Uterus (tissue), 4 donors: ENCODE measurements at places on chromosomes 16 and 17. TPM values are rescaled to one million over a fixed set of nuclear protein-coding genes. Genes with fewer than 3 reads are reported as not detected.

DNA sequence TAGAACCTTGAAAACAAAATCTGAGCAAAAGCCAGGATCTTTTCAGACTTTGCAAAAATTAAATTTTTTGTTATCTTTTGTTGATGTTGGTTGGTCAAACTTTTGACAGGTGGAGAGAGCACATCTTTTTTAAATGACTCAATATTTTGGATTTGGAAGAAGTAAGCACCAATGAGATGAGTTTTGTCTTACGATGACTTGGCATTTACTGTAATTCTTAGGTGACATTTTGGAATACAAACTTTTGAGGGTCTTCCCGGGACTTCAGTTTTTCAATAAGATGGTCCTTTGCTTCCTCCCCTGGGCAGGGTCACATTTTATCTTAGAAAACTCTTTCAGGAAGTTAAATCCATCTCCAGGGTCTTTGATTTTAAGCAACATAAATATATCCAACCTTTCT lies 423.9 kb downstream of the HS3ST3B1 start:
- DNase-seq, result no peak

DNA sequence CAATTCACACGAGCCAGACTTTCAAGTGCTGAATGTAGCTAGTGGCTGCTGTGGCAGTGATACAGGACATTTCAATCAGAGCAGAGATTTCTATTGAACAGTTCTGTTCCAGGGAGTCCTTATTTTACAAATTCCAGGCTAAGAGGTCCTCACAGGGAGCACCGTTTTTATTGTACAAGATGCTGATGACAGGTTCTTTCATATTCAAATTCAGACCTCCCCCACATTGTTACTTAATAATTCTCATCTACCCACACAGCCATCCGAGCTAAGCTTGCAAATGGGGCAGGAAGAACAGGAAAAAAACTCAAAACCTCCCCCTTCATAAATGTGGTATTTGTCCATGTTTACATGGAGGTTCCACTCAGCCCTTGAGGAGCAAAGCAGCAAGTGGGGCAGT lies 9.8 kb downstream of the GABARAPL2 start:
- no peak for DNase-seq

Gene TBC1D28
- not detected for total RNA-seq

Gene TNP2
- not detected for total RNA-seq

DNA sequence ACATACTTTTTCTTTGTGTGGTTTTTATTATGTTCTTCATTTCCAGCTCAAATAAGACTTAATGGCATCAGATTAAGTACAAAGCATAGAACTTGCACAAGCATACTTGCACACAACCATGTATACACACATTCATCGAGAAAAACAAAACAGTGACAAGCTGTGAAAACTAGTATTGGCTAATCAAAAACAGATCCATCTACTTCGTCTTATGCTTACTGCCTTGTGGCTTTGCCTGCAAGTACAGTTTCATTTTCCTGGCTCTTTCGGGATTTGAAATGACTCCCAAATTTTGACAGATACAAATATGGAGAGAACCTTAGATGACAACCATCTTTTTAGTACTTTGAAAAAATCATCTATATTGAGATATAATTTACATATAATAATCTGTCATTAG lies 338.3 kb downstream of the BCAS3 start:
- no peak for DNase-seq

DNA sequence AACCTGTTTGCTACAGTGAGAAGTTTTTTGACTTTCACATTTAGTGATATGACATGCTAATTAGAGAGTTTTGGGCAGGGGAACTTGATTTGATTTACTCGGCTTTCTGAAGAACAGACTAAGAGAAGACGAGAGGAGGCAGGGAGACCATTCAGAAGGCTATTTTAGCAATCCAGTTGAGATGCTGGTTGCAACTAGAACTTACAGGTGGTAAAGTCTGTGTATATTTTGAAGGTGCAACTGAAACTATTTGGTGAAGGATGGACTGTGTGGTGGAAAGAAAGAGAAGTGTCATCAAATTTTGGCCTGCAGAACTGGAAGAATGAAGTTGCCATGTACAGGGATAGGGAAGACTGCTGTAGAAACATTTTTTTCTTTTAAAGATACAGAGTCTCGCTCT lies 42.2 kb upstream of the KPNB1 start:
- DNase-seq, result no peak

- no peak for DNase-seq
Observed at GRCh38 chr17:50218071-50218759, 16.8 kb upstream of the COL1A1 start.

GRCh38 chr17:18035704-18036103 lies 3.3 kb downstream of the ATPAF2 start:
- DNase-seq, result no peak

- no peak for DNase-seq
Observed at GRCh38 chr16:88528902-88529318, 41.3 kb upstream of the ZC3H18 start.

- DNase-seq, result no peak
Observed at GRCh38 chr16:1615761-1616160, 3.6 kb downstream of the CRAMP1 start.

Gene TNFRSF13B
- total RNA-seq, result not detected

Gene SPEM1
- total RNA-seq, result not detected

DNA sequence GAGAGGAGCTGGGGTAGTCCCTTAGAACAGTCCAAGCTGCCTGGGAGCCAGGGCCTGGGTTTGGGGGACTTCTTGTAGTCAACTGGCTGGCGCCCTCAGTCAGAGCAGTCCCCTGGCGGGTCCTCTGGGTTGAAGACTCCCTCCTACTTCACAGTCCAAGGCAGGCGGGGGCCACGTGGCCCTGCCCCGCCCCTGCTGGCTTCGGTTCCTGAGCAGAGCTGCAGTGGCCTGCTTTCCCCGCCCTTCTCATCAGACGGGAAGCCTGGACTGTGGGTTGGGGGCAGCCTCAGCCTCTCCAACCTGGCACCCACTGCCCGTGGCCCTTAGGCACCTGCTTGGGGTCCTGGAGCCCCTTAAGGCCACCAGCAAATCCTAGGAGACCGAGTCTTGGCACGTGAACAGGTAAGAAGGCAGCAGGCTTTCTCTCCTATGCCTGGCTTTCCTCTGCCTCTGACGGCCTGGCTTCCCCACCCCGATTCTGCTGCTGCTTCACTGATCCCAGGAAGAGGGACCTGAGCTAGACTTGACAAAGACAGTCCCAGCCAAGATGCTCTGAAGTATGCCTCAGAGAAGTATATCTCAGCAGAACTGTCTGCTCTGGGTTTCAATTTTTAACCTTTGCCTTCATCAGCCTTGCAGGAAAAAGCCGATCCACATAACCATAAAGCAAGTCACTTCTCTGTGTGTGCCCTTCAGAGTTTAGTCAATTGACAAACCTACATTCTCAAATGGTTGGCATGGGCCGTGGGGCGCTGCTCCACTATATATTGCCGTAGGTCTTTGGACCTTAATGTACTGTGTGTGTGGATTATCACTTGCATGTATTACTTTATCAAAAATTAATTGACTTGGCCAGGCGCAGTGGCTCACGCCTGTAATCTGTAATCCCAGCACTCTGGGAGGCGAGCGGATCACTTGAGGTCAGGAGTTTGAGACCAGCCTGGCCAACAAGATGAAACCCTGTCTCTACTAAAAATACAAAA lies 56.3 kb downstream of the SF3B3 start:
- DNase-seq, result peak; percentile 73

Gene KRT27
- not detected for total RNA-seq

- no peak for DNase-seq
Observed at GRCh38 chr17:44014133-44014436, 678 bp downstream of the TMEM101 start.

GRCh38 chr17:50149091-50149416 lies 1.4 kb downstream of the PPP1R9B start:
- no peak for DNase-seq

DNA sequence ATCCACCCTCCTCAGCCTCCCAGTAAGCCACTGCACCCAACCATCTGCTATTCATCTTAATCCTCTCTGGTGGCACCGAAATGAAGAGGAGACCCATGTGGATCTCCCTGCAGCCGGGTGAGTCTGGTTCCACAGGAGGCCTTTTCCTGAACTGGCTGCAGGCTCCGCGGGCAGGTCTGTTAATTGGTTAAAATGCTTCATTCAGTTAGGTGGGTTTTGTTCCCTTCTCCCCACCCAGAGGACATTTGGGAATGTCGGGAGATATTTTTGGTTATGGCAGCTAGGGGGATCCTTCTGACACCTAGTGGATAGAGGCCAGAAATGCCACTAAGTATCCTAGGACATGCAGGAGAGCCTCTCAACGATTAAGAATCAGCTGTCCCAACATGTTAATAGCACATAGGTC lies 16.7 kb downstream of the C16orf54 start:
- no peak for DNase-seq

Gene NQO1
- 23.1 TPM for total RNA-seq

DNA sequence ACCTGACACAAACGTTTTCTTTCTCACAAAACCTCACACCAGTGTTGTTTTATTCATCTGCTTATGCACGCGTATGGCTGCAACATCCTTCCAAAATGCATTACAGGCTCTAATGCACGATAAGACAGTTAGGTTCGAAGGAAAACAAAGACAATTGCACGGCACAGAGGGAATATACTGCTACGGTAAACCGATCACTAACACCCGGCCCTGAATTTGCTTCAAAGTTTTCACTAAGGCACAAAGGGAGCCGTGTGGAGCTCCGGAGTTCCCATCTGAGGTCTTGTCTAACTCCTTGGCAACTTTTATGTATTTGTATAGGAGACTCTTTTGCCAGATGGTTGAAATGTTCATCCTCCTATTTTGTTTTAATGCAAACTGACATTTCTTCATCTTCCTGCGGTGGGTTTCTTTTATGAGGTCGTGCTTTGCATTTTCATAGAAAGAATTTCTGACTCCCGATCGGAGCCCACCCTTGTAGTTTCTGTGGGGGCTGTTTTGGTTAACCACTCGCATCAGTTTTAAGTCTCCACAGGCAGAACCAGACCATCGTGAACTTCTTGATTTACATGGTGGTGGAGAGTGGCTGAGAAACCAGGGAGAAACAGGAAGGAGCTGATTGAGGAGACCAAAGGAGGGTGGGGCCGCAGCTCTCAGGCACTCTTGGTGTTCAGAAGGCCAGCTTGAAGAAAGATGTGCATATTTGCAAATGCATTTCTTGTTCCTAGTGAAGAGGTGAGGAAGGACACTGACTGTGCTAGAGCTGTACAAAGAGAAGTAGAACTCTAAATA lies 516.8 kb downstream of the MAF start:
- no peak for DNase-seq

- no peak for DNase-seq
Observed at GRCh38 chr17:2898255-2898926, 102.2 kb downstream of the RAP1GAP2 start.

DNA sequence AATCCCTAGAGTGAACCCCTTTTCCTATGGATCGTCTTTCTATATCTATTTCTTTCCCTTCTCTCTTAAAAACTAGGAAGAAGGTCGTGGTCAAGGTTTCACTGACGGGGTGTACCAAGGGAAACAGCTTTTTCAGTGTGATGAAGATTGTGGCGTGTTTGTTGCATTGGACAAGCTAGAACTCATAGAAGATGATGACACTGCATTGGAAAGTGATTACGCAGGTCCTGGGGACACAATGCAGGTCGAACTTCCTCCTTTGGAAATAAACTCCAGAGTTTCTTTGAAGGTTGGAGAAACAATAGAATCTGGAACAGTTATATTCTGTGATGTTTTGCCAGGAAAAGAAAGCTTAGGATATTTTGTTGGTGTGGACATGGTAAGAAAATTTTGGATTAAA lies 9.6 kb downstream of the CYLD start:
- no peak for DNase-seq

- no peak for DNase-seq
Observed at GRCh38 chr17:61221181-61221580, 178.5 kb upstream of the TBX2 start.

GRCh38 chr16:30395992-30396585 lies 869 bp downstream of the ZNF48 start:
- no peak for DNase-seq

- DNase-seq, result no peak
Observed at GRCh38 chr16:88929091-88929445, 47.9 kb downstream of the CBFA2T3 start.

- DNase-seq, result no peak
Observed at GRCh38 chr16:51490866-51491265, 339.8 kb upstream of the SALL1 start.

GRCh38 chr17:62665599-62665998 lies 38.1 kb downstream of the MRC2 start:
- DNase-seq, result no peak

Gene PIRT
- not detected for total RNA-seq

Gene CENPT
- total RNA-seq, result 42.3 TPM

DNA sequence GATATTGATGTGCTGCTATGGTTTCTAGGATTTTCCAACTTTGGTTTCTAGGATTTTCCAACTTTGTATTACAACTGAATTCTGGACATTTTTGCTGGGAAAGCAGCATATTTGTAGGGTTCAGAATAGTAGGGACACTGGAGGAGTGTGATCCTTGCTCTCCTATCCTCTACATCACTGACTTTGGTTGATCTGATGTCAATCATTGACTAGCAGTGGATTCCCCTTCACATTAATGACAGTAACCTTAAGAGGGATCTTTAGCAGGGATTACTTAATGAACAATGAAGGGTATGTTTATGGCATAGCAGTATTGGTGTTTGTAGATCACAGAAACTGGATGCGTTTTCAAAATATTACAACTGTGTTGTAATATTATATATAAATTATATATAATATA lies 67.4 kb downstream of the MAP2K4 start:
- DNase-seq, result no peak

DNA sequence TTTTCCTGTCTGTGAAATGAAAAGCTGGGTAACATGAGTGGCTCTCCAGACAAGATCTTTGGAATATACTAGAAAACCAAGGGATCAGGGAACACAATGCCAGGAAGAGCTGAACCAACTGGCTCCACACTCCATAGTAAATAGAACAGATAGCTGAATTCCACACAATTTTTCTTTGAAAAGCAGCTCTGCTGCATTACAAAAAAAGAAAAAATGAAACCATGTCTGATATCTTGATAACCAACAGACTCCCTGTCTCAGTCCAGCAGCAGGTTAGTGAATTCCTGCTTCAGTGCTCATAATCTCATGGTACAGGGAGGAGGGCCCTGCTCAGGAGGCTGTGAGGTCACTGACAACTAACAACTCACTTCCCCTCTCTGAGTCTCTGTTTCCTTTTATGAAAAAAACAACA lies 97.1 kb downstream of the CDH11 start:
- no peak for DNase-seq

DNA sequence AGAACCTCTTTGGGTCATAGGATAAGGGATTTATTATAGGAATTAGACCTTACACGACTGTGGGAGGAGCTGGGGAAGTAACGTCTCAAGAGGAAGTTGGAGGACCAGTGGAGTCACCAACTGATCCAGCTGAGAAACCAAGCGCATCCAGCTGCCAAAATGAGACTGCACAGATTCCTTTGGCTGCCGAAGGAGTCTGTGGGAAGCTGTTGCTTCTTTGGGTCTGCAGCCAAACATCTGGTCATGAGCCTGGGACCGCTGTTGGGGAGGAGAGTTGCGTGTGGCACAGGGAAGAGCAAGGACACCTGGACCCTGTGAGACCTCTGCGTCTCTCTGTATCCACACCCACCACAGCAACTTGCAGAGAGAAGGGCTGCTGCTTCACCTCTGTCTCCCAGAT lies 2.4 kb upstream of the NACA2 start:
- DNase-seq, result no peak
